ENCODE measurements at places on chromosomes 2 and 18.

GRCh38 chr2:203800783-203801182 is 66.8 kb upstream of the CTLA4 start:
- no peak for DNase-seq

DNA sequence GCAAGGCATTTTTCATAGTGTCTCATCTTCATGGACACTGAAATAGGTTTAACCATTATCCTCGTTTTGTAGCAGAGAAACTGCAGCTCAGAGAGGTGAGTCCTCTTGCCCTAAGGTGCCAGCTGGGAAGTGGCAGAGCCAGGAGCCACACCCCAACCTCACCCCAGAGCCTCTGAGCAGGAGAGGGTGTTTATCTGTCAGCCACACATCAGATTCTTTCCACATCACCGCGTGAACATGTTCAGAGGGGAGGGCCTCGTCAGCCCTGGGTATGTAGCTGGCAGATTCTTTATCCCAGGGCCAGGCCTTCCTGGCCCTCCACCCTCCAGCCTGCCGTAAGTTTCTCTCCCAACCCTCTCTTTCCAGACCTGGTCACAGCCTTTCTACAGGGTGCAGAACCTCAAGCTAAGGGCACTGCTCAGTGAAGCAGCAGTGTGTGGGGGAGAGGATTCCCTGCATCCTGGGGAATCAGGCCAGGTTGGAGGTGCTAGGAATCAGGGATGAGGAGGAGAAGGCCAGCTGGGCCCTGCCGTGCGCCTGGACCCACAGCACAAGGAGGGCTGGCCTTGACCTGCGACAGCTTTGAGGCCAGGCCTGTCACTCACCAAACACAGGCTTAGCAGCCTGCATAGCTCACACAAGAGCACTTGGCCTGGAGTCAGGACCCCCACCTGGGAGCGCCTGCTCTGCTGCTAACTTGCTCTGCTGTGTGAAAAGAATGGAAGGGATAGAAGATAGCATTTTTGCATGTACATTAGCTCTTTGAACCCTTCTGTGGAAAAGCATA is 111.3 kb upstream of the MCFD2 start:
- DNase-seq = no peak

DNA sequence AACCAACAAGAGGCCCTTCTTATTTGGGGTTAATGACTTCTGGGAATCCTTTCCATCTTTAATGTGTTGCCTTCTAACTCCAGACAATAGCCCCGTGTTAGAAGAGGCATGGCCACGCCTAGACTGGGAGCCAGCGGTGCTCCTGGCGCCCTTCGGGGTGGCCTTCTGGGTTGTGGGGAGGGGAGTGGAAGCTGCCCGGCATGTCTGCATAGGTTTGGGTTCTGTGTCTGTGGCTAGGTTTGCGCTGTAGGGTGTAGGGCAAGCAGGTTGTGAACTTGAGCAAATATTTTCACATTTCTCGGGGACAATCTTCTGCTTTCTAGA is 40.4 kb downstream of the CELF4 start:
- no peak for DNase-seq

DNA sequence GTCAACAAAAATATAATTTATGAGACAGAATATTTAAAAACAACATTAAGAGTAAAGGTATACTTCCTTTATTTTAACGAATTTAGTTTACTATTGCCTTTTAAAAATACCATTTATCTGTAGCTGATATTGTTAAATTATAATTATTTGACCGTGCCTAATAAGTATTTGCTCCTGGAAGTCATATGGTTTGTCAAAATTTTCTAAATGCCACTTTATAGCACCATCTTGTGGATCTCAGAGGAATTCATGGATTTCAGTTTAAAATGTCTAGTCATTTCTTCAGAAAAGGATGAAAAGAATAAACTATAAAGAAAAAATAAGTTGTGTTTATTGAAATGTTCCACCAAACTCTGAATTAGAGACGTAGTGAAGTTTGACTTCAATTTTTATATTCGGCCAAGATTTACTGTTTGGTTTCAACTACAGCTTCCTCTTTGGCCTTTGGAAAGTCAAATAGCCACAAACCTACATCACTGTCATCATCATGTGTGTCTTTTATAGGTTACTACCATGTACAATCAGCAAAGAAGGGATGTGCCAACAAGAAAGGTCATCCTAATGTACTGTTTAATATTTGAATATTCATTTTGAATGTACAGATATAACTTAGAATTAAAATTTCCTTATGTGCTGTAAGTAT is 10.3 kb upstream of the FTCDNL1 start:
- DNase-seq = no peak

DNA sequence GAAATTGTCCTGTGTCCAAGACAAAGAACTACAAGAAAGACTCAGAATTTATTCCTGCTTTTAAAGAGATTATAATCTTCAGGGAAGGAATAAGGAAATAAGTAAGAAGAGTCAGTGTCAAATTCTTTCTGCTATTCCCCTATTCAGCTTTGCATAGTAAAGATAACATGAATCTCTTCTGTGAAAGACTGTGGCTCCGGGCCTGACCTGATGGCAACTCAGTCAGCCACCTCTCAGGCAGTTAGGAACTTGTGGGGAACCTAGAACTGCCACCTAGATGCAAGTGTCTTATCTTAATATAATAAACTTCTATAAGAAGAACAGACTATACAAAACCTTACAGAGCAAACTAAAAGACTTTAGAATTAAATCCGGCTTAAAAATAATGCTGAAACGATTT is 382.0 kb downstream of the RAD51AP2 start:
- no peak for DNase-seq

- no peak for DNase-seq
These were observed 790.8 kb downstream of the SOCS6 start for GRCh38 chr18:71079606-71080005.

DNA sequence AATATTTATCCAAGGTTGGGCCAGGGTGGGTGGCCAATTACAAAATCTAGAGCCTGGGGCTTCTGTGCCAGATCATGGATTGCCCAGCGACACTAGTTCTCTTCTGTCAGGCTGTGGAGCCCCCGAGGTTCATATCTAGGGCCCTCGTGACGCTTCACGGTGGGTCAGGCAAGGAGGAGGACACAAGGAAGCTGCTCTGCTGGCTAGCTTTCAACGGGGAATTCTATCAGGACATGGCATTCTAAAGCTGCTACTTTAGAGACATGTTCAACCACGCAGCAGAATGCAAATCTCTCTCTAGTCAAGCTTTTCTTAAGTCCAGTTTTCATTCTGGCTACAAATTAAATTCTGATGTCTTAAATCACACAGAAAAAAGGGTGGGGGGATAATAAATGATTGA is 180.2 kb downstream of the THADA start:
- DNase-seq = no peak

GRCh38 chr2:8380026-8380425 is 301.8 kb upstream of the ID2 start:
- no peak for DNase-seq

DNA sequence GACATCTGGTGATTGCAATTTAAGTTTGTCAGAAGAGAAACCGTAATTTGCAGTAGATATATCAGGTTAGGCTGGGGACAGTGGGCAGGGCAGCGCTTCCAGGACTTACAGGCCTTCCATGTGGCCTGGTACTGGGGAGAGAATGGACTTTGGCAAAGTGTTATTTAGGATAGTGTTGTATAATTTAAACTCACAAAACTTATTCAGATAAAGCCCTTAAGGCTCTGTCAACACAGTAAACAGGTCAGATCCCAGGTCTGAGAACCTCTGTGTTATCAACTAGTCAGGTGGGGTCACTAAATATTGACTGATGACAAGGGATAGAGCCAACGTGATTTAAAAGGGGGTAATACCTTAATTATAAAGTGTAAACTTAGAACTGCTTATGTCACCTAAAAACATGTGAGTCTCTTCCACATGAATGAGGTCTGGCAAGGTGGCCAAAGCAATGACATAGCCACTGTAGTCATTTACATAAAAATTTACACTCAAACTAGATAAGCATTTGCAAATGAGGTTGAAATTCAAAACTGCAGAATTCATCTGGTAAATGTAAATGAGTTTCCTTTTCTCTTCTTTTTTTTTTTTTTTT is 80.2 kb upstream of the DNMT3A start:
- DNase-seq = no peak

GRCh38 chr2:38654528-38655381 is 11.2 kb upstream of the GALM start:
- DNase-seq = no peak

DNA sequence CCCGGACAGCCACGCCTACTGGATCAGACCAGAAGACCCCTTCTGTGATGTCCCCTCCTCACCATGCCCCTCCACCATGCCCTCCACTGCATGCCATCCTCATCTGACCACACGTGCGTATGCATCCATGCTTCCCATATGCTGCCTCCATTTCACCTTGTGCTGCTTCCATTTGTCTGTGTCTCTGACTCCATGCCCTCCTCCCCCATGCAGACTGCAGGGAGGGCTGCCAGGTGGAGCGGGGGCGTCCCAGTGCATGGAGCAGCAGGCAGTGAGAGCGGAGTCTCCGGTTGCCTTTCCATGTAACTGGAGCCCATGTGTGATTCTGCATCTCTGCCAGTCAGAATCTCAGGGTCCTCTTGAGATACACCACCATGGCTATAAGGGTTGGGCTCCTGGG is 52.6 kb downstream of the COA5 start:
- DNase-seq = no peak

- DNase-seq = no peak
These were observed 21.5 kb upstream of the BIN1 start for GRCh38 chr2:127128445-127128904.

- no peak for DNase-seq
These were observed 131.4 kb downstream of the ACOXL start for GRCh38 chr2:110863726-110864125.

GRCh38 chr2:209472871-209473270 is 49.0 kb downstream of the MAP2 start:
- no peak for DNase-seq

DNA sequence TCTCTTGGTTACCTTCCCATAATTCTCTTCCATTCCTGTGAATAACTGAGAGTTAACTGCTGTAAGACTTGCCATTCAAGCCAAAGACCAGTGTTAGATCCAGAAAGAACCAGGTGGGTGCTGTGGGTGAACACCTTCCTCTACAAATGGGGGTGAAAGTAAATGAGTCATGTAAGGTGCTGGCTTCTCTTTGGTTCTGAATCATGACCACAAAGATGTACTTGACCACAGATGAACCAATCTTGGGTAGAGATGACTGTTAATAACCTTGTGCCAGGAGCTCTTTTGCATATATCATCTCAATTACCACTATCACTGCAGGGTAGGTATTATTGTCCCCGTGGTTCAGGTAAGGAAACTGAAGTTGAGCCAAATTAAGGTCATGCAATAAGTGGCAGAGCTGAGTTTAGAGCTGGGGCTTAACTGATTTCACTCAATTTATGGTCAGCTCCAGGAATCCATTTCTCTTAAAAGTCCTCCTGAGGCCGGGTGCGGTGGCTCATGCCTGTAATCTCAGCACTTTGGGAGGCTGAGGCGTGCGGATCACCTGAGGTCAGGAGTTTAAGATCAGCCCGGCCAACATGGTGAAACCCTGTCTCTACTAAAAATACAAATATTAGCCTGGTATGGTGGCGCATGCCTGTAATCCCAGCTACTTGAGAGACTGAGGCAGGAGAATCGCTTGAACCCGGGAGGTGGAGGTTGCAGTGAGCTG is 244.9 kb upstream of the CXCR4 start:
- DNase-seq = no peak

DNA sequence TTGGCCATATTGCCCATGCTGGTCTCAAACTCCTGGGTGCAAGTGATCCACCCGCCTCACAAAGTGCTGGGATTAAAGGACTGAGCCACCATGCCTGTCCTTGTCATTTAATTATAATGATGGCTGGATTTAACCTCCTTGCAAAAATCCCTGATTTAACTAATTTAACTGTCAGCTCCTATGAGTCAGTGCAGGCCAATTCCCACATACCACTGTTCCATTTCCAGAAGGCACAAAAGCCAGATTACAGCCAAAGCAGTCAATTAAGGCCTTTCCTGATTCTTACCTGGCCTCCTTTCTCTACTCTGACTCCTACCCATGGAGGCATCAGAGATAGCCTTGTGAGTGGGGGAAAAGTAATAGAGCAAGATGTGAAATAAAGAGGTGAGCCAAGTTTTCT is 12.3 kb upstream of the SLC35F5 start:
- DNase-seq = no peak

DNA sequence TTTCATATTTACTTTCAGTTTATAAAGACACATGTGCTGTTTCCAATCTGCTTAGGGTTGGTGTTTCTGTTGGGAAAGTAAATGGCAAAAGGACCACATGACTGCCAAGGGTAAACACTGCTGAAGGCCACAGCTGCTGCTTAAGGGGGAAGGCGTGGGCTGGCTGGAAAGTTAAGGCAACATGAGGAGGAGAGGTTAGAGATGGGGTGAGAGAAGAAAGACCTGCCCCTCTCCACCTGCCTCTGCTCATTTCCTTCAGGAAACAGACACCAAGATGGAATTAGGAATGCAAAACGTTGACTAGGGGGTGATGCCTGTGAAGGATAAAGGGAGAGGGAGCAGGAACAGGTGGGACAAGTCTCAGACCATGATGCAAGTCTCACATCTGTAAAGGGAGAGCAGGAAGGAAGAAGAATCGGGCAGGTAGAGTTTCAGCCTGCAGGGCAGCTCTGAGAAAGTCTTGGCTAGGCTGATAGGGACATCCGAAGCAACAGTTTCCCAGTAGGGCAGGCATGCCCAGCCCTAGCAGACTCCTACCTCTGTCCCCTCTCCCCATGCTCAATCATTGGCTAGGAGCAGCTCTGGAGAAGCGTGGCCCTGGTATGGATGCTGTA is 86.0 kb downstream of the CDC42EP3 start:
- DNase-seq = no peak

DNA sequence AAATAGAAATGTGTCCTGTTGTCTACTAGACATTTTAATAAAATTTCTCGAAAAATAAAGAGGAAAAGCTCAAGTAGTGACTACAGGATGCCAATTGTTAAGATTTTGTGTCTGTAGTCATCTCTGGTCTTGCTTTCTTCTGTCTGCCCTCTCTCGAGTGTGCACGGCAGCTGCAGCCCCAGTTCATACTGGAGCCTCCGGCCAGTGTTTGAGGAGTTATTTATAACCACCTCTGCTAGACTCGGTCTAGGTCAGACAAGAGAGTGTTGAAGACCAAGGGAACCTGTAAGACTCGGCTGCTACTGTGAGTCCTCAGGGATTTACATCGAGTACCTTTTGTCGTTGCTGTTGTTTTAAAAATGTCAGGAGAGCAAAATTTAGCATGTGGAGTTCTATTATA is 810.1 kb upstream of the POU3F3 start:
- no peak for DNase-seq

- DNase-seq = no peak
These were observed 202.8 kb upstream of the SALL3 start for GRCh38 chr18:78776706-78777285.

GRCh38 chr2:177002983-177003382 is 209.6 kb upstream of the HNRNPA3 start:
- DNase-seq = no peak

- DNase-seq = no peak
These were observed 6.5 kb downstream of the DIPK1C start for GRCh38 chr18:74450626-74451025.

DNA sequence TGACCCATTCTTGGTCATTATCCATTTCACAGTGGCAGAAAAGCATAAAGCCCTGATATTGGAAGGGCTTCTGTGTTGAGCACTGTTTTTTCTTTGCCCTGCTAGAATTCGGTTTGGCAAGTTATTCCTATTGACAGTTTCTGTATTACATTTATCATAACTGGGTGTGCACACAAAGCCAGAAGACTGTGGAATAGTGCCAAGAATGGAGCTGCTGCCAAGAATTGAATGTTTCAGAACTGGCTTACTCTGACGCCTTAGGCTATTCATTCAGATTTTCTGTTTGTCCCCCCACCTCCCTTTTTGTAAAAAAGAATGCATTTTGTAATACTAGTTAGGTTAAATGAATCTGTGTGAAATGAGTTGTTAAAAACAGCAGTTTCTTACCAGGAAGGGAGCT is 12.7 kb downstream of the KDM3A start:
- DNase-seq = no peak

GRCh38 chr2:26582890-26583289 is 58.3 kb downstream of the CIB4 start:
- DNase-seq = no peak

Data from stimulated activated CD8-positive, alpha-beta memory T cell treated with anti-CD3 and anti-CD28 coated beads, Interleukin-4, amount 100 ng/mL, for 1 hour (primary cell).